ENCODE measurements at places on chromosomes 2 and 18.
A peak's percentile ranks its signal among the peaks of the same experiment; 100 is the strongest.

GRCh38 chr2:177625744-177626650 is 233.4 kb downstream of the AGPS start:
- no peak for DNase-seq

- peak; percentile 99 for DNase-seq
Measured at GRCh38 chr2:63840785-63841253, 877 bp upstream of the UGP2 start.

DNA sequence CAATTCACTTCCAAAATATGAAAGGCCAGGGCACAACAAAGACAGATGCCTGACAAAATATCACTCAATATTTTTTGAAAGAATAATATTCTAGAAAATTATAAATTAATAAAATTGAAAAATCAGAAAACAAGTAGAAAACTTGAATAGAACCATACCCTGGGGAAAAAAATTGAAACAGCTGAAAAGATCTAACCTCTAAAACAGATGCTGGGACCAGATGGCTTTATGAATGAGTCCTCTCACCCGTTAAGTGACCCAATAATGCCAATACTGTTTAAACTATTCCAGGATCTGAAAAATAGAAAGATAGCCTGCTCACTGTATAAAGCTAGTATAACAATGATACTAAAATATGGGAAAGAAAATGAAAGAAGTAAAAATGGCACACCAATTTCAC is 322.3 kb upstream of the VWC2L start:
- no peak for DNase-seq

DNA sequence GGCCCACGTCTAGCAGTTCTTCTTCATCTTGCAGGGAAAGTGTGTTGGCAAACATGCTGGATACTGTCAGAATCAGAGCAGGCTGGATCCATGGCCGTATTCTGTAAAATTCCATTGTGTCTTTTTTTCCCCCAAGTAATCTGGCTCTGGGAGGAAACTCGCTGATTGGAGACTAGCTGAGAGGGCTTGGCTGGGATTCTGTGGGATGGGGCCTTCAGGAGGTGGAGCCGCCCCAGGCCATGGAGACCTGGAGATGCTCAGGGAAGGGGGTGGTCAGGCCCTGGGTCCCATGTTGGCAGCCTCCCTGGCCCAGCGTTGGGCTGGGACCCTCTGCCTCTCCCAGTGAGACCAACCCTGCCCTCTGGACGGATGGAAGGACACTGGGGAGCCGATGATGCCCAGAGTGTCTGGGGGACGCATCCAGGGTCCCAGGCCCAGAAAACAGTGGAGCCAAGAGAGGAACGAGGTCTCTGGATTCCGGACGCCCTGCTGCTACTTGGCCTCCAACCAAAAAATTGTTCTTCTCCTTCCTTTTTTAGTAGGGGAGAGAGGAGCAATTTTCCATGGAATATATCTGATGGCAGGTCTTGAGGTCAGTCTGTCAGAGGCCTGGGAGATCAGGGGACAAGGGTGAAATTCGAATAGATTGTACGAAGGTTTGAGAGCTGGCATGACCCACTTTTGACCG is 114.5 kb downstream of the AGAP1 start:
- DNase-seq = no peak

DNA sequence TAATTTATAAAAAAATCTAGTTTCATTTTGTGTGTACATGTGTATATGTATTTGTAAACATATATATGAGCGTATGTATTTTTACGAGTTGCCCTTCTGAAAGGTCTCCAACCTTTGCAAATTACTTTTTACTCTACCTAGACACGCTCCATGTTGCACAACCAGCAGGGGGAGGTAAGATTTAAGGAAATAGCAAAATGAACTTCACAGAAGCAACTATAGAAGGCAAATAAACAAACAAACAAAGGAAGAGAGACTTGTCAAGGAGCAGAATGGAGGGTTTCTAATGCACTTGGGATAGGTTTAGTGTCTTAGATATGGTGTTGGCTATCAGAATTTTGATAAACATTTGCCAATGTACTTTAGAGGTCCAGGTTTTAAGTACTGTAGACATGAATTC is 820.5 kb upstream of the POU3F3 start:
- no peak for DNase-seq

- DNase-seq = peak; percentile 14
Measured at GRCh38 chr2:126913329-126913728, 14.6 kb downstream of the TEX51 start.

GRCh38 chr2:58756336-58756735 is 515.2 kb upstream of the FANCL start:
- DNase-seq = no peak

GRCh38 chr2:120873958-120874887 is 138.6 kb downstream of the GLI2 start:
- no peak for DNase-seq

DNA sequence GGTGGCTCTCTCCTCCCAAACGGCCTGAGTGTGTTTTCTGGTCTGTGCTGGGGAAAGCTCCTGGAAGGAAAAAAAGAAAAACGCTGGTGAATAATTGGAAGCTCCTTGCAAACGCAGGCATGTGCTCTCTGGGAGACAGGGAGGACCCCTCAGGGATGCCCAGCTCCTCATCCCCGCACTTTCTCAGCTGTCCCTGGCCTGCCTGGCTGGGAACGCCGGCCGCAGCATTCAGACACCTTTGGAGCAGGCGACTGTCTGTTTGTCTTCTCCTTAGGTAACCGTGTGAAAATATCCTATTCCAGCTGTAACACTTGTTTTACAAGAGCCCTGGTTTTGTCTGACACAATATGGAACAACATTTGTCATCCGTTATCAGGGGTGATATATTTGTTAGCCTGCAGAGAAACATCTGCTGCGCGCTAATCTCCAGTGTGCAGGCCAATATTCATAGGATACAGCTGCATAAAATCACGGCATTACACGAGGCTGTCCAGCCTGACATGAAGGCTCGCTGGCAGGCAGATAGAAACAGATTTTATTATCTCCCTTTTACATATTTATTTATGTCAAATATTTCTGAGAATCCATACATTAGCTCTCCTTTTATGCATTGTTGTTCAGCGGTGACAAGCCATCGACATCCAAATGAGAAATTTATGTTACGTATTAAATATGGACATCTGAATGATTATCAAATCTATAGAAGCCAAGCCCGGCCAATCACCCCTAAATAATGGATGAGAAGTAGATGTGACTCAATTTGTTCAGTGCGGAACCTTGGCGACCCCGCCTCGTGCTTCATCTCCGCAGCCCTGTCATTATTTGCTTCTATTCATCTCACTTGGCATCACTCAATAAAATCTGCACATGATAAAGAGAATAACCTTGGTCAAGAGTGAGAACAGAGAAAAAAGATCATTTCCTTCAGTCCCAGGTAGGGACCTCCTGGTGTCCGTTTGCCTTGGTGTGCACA is 675.1 kb upstream of the SALL3 start:
- DNase-seq = no peak

GRCh38 chr18:79058007-79058406 is 11.2 kb upstream of the ATP9B start:
- DNase-seq = no peak

DNA sequence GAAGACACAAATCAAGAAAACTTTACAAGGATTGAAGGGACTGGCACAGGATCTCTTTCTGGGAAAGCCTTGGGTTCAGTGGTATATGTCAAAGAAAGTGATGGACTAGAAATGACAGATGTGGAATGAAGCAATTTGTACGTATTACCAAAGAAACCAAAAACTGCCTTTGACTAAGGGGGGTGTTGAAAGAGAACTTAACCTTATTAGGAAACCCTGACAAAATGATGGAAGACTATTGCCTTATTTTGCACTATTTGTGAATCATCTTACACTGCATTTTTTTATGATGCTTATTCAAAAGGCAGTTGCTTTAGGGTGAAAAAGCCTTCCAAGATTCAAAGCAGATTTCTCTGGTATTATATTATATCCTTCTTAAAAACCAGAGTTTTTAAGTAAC is 4.0 kb downstream of the TSGA10 start:
- DNase-seq = no peak

- no peak for DNase-seq
Measured at GRCh38 chr2:171578127-171578803, 56.0 kb downstream of the CYBRD1 start.

DNA sequence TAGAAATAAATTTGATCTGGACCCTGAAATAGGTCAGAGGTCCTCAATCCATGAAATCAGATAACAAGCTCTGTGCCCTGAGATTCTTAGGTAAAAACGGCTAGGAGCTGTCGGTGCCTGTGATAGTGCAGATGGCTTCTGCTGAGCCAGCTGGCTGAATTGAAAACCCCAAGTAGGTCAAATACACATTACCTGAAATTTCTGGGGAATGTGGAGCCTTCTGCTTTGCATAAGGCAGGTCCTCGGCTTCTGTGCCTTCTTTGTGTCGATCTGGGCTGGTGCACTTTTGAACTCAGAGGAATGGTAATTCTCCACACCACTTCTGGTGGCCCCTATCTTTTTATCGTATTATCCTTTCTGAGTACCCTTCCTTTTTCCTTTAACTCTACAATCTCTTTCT is 66.6 kb downstream of the CNTNAP5 start:
- DNase-seq = no peak

- DNase-seq = peak; percentile 27
Measured at GRCh38 chr2:79512442-79513401, at the start of gene CTNNA2. Gene CTNNA2 (plus strand): TSS chr2:79513051.

DNA sequence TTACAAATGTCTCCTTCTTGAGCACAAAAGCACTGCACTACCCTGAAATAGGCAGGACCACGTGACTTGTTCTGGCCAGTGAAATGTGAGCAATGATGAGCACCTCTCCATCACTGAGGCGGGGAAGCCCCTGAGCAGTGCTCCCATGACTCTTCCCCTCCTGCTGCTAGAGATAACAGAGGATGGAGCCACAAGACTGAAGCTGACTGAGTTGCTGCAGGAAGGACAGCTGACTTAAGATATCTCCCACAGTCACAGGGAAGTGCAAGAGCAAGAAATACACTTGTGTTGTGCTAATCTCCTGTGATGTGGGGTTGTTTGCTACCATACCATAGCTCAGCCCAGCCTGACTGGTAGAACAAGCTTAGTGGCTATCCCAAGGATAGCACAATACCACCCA is 38.7 kb downstream of the STK39 start:
- no peak for DNase-seq

DNA sequence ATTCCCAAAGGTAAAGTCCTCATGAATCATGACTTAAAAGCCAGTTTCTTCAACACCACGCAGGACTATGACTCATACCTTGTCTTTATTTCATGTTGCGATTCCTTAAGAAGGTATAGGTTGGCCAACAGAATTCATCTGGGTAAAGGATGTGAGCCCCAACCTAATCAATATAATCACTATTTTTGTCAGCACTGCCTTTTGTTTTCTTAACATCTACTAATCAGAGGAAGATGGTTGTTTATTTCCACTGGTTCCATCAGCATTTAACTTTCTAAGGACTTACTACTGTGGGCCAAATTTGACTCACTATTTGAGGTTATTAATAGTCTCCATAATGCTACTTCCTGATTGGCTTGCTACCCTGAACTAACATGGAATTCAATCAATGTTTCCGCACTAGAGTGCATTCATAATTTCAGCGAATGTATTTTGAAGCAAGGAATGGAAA is 78.6 kb downstream of the SCG2 start:
- no peak for DNase-seq

- peak; percentile 85 for DNase-seq
Measured at GRCh38 chr2:181715033-181715630, 34.8 kb upstream of the NEUROD1 start.

GRCh38 chr2:45439788-45440773 is 171.0 kb downstream of the SRBD1 start:
- DNase-seq = no peak

DNA sequence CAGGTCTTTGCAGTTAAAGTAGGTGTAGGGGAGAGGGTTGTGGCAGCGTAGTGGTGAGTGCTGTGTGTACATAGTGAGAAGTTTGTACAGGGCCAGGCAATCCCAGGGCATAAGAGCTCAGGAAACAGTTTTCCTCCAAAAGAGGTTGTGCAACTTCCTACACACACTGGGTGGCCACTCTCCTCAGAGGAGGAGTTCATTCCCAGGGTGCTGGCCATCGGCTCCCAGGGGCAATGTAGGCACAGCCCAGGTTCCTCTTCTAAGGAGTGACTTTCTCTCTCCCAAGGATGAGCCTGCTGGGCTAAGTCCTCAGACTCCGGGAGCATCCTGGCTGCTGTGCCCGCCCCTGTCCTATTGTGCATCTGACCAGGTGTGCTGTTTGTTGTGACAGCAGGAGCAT is 3.0 kb downstream of the ACOXL start:
- DNase-seq = no peak

DNA sequence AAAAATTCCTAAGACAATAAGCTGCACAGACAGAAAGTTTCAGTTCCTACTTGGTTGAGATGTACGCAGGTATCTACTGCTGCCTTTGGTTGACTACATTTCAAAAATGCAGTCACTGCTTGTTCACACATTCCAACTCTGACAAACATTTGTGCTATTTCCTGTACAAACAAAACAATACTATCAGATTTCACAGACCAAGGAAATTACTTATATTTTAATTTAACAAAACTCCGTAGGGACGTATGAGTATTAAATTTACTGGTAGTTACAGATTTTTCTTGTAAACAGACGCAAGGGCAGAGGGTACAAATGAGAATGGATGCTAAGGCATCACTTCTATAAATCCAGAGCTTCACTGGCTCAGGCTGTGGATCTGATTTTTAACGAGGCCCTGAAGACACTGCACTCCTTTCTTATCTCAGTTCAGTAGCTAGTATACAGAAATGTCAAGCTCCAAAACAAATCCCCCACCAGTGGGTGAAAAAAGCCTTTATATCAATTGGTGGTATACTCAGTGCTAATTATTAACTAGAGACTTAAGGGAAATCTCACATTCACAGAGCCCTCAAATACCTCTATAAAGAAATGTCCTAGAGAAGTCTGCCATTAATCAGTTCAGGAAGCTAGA is 31.7 kb upstream of the TTC32 start:
- DNase-seq = no peak

- no peak for DNase-seq
Measured at GRCh38 chr2:120685066-120685973, 50.3 kb upstream of the GLI2 start.

DNA sequence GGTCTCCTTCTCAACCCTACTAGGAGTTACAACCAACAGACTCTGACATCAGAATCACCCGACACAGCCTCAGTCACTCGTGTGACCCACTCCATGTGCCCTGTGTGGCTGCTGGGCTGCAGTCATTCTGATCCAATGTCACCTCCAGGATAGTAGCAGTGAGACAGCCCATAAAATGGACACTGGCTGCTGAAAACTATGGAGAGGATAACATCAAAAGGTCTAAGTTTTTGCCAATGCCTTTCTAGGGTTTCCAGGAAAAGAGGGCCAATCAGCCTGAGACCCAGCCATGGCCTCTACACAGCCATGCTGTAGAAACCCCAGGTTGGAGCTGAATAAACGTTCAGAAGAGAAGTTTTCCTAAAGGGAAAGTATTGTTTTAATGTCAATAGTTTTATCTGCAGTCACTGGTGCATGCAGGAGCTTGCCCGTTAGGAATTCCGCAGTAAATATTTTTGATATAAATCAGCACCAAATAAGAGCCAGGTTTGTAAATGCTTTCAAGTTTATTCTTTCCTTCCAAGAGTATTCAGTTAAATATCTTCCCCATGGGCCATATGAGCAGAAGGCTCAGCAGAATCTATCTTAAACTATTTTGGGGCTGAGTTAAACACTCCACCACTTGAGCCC is 92.2 kb upstream of the PID1 start:
- DNase-seq = no peak

- no peak for DNase-seq
Measured at GRCh38 chr2:226001716-226002115, 602.2 kb downstream of the NYAP2 start.

Measured in activated CD8-positive, alpha-beta T cell treated with anti-CD3 and anti-CD28 coated beads, Interleukin-2, amount 10 ng/mL, durations not matched to agents 7 days and 5 days (primary cell).